ENCODE measurements at places on chromosomes 5 and 9.

DNA sequence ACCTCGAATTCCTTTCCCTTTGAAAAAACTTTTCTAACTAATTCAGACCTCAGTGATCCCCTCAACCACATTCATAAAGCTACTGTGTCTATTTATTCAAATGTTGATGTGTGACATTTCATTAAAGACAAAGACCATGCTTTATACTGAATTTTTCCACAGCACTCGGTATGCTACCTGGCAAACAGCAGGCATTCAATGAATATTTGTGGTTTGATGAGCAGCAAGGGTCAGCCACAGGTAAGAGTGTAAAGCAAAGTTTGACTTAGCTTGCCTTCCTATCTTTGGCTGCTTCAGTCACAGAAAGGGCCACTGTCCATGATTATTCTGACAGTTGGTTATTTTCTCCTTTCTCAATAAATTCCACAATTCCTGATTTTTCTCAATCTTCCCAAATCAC lies 5.1 kb upstream of the CDC42SE2 start:
- no peak for DNase-seq

GRCh38 chr5:118776755-118777154 lies 211.6 kb downstream of the DTWD2 start:
- no peak for DNase-seq

GRCh38 chr5:14900693-14901461 lies 29.3 kb upstream of the ANKH start:
- DNase-seq: no peak

GRCh38 chr9:108852079-108852478 lies 3.7 kb downstream of the ACTL7B start:
- no peak for DNase-seq

- DNase-seq: no peak
Observed at GRCh38 chr9:2291980-2292704, 277.0 kb downstream of the SMARCA2 start.

- DNase-seq: no peak
Observed at GRCh38 chr5:122315521-122315920, 3.5 kb downstream of the SNCAIP start.

DNA sequence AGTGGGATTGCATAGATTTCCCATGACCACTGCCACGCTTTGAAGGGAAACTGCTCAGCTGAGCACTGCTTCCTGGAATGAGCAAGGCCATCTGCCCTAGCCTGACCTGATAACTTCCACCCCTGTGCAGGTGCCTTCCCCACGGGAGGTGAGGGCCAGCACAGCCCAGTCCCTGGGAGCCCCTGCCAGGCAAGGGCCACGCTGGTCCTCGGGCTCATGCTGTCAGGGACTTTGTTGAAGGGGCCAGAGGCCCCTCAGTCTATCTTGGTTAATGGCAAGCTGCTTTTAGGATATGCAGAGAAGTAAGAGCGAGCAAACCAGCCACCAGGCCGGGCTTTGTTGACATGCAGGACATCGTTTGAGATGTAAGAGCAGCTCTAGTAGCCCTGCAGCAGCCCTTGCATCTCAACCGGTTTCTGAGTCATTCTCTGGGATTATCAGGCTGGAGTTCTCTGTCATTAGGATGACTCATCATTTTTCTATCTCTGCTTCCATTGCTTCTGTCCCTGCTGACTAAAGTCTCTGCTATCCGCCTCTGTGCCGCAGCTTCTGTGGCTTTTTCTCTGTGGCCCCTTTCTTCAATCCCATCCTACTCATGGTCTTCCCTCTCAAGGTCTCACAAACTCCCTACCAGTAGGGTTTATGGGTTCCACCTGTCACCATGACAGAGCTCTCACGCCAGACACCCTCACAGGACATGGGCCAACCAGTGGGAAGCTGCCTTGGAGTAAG lies 30.6 kb upstream of the IQGAP2 start:
- no peak for DNase-seq

Data from T-helper 1 cell (primary cell).